ENCODE measurements at places on chromosomes 4 and X.

DNA sequence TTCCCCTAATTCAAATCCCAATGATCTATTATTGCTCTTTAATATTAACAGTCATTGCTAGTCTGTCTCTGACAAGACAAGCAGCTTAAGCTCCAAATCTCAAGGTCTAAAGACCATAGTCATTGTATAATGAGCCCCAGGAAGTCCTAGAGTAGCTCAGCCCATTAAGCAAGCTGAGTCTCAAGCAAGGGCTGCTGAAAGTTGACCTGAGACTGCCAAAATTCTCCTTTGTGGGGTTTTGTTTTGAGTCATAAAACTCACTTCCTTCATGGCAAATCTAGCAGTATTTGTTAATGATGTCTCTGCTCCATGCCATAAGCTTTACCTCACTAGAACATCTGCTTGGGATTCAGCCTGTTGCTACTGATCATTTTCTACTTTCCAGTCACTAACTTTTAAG lies 313.2 kb downstream of the ANTXR2 start:
- DNase-seq: no peak

- DNase-seq: no peak
These were observed 7.1 kb downstream of the FRMPD4 start for GRCh38 chrX:12145402-12145801.

GRCh38 chr4:25180524-25181131 lies 20.4 kb upstream of the SEPSECS start:
- DNase-seq: no peak

- no peak for DNase-seq
These were observed 18.7 kb downstream of the NDNF start for GRCh38 chr4:121053601-121054143.

GRCh38 chr4:35771571-35771970 lies 472.7 kb downstream of the ARAP2 start:
- no peak for DNase-seq

DNA sequence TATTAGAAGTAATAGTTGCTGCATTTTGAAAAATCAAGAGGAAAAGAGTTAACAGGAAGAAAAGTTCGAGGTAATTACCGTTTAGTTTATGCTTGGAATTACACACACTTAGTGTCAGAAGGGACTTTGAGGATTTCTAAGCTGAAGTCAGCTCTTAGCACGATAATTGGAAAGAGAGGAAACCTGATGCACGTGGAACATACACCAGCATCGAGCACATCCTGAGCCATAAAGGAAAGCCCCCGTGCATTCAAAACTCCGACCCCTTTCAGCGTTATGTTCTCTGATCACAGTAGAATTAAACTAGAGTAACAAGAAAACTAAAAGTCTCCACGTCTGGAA lies 400 bp upstream of the PAQR3 start:
- no peak for DNase-seq
